ENCODE measurements at places on chromosomes 16 and 17.

DNA sequence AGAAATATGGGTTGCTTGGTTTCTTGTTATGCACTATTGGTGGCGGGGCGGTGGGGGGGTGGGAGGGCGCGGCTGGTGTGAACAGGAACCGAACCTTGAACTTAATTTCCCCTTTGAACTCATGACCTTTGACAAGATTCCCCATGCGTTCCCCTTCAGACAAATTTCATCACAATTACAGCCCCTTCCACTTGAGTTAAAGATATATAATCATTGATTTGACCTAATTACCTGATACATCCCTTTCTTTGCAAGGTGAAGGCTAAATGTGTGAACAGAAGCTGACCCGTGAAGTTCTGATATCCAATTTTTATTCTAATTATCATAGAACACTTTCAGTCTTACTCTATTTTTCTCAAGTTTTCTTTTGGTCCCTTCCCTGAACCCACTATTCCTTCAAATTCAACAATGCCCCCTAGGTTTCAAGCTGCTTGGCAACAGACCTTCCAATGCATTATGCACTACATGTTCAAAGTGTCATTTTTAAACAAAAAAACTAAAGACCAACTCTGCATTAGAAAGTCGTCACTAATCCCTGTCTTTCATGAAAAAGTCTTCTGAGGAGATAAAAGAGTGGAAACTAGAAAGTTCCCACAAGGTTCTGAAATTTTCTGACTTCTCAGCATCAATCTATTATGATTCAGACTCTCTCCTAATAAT, 116.8 kb downstream of the SKAP1 start:
- DNase-seq = no peak

GRCh38 chr17:11363565-11364117, 122.6 kb downstream of the SHISA6 start:
- no peak for DNase-seq

DNA sequence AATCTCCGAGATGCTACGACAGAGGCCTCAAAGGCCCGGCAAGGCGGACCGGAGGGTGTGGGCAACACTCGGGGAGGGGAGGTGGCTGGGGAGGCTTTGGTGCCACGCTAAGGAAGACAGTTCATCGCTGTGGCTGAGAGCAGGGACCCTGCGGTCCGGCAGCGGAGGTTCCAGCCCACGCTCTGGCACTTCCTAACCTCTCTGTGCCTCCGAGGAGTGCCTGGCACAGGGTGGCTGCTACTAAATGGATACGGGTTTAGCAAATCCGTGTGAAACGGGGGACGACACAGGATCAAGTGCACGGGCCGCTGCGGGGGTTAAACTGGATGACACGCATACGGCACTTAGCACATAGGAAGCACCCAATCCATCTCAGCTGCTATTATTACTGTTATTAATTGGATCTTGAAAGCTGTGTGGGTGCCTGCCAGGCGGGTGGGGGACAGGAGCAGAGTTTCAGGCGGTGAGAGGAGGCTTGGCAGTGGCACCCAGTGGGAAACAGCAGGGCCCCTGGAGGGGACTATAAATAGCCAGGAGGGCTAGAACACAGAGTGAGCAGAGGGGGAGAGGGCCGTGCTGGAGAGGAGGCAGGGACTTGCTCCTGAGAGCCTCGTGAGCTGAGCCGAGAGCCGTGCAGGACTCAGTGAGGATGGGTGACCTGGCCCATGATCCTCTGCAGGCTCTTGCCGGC, 45.0 kb downstream of the ABR start:
- no peak for DNase-seq

DNA sequence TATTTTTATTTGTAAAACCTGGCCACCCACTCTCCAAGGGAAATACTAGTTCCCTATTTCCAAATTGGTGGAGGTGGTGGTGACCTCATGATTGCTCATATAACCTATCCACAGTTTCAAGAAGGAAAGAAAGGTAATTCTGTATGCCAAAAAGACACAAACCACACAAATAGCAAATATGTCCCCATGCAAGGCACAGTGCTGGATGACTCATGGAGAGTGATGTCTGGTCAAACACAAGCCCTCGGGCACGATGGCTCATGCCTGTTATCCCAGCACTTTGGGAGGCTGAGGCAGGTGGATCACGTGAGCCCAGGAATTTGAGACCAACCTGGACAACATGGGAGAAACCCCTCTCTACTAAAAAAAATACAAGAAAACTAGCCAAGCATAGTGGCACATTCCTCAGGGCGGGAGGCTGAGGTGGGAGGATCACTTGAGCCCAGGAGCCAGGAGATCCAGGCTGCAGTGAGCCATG, 64.2 kb downstream of the GNA13 start:
- DNase-seq = peak; percentile 83

GRCh38 chr16:57591086-57591869, 37.2 kb upstream of the ADGRG1 start:
- peak; percentile 92 for DNase-seq

- peak; percentile 63 for DNase-seq
Observed at GRCh38 chr17:1490643-1491442, 1.6 kb downstream of the MYO1C start.

DNA sequence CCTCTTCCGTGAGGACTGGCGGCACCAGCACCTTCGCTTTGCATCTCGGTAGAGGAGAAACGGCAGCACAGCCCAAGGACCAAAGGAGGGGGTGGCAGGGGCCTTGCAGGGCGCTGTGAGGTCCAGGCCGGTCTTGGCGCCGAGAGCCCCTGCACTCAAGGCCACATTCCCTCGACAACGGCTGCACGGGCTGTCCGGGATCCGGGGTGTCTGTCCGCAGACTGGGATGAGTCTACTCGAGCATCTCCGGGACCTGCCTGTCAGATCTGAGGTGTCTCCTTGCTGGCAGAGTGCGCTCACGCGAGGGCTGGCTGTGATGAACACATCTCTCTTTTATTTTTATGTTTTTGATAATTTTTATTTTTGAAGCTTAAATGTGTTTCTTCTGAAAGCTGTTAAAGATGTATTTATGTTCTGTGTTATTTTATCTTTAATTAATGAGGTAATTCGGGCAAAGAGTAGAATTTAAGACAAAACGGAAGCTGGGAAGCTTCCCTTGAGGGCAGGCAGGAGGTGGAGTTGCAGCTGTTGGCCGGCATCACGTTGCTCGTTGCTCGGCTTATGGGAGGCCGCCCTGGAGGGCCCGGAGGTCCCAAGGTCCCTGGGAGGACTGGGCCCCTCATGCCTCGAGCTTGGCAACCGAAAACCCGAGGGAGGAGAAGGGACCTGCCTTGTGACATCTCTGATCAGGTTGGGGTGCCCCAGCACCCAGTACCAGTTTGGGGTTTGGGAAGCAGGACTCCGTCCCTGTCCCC, 4.3 kb downstream of the SOX8 start:
- no peak for DNase-seq

DNA sequence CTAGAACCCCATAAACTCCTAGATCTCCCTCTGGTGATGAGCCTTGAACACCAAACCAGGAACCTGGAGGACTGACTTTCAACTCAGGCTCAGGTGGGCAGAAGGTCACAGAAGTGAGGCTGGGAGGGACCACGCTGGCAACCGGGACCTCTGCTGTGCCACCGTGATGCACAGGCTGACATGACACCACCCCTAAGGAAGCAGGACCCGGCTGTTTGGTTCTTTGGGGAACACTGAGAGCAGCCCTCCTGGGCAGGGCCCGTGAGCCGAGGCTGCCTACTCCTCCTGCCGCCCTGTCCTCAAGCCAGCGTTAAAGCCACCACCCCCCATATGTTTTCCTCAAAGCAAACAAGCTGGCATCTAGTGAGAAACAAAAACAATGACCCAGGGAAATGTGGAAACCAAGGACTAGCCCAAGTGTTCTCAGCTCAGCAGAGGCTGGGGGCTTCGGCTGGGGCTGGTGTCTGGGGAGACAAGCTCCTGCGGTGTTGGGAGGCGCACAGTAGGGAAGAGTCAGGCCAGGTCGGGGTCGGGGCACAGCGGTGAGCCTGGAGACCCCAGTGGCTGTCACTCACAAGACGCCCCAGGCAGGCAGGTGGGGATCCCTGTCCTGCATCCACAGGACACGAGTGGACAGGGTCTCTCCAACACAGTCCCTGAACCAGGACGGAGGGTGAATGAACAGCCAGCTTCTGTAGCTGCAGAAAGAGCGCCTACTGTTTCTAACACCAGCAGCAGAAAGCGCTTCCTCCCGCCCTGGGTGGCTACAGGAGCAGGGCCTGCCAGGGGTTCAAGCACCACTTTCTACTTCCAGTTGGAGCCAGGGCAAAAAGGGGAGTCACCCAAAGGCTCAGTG, 1.7 kb downstream of the SMIM5 start:
- DNase-seq = no peak

GRCh38 chr16:59463776-59464175, 729.7 kb upstream of the GOT2 start:
- peak; percentile 1 for DNase-seq

GRCh38 chr16:14300705-14301168, 229.6 kb downstream of the MRTFB start:
- DNase-seq = peak; percentile 76

DNA sequence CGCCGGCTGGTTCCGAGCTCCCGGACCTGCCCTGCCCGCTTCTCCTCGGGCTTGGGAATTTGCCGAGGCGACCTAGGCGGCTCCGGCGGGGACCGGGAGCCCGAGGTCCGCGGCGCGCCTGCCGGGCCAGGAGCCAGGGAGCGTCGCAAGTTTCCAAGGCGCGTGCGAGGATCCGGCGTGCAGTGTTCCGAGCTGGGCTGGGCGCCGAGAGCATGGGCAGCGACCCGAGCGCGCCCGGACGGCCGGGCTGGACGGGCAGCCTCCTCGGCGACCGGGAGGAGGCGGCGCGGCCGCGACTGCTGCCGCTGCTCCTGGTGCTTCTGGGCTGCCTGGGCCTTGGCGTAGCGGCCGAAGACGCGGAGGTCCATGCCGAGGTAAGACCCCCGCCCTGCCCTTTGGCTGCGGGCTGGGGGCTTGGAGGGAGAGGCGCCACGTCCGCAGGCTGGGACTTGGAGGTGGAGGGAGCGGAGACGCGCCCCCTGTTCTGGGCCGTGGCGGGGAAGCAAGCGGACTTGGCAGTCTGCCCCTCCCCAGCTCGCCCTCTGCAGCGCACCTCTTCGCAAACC, 668 bp downstream of the MMP15 start:
- peak; percentile 45 for DNase-seq

GRCh38 chr16:11576427-11577289, 10.1 kb downstream of the LITAF start:
- no peak for DNase-seq

- DNase-seq = no peak
Observed at GRCh38 chr17:74810699-74811485, 34.7 kb upstream of the NAT9 start.

- no peak for DNase-seq
Observed at GRCh38 chr16:57118461-57119084, 26.2 kb downstream of the CPNE2 start.

- no peak for DNase-seq
Observed at GRCh38 chr17:60325730-60326524, 66.0 kb downstream of the USP32 start.

- no peak for DNase-seq
Observed at GRCh38 chr17:48283411-48283810, 146.6 kb downstream of the SKAP1 start.

DNA sequence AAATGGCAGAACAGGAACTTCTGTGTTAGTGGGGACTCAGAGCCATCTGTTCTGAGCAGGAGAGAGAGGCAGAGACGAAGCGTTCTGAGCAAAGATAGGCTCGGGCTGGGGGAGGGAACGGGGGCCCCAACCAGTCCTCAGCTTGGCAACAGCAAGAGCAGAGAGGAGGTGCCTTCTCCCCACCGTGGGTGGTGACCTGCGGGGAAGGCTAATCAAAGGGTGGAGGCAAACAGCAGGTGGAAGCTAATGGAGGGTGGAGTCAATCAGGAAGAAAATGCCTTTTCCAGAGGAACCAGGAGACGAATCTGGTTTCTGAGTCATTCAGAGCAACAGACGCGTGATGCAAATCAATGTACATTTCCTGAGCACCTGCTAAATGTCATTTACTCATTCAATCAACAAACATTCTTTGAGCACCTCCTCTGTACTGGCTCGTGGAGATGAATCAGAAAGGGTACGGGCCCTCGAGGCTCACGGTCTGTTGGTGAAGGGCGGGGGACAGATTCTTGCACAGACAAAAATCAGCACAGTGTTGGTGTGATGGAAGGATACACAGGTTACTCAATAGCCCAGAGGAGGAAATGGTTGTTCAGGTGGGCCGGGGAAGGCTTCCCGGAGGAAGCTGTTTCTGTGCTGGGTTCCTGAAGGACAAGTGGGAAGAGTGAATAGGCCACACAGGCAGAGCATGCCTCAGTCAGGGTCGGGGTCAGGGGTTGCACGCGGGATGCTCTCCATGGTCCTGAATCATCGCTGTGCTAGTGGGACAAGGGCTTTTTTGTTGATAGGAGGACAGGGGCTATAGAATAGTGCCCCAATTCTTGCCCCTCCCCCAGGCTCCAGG, 5.7 kb upstream of the SPNS2 start:
- peak; percentile 55 for DNase-seq

GRCh38 chr16:71927787-71928186, 32.5 kb downstream of the IST1 start:
- DNase-seq = no peak

GRCh38 chr16:79128706-79129105, 471.8 kb downstream of the MAF start:
- no peak for DNase-seq

DNA sequence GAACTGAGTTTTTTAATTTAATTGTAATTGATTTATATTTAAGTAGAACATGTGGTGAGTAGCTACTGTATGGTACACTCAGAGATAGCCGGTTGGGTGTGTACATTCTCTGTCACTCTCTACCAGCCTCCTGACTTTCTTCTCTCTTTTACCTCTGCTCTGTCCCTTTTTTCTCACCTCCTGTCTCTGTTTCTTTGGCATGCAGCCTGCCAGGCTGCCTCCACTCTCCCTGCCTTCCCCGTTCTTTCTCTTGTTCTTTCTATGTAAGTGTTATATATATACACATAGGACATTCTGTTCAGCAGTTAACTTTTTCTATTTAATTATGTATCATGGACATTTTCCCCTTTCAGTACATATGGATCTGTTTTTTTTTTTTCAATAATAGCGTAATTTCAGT, 50.8 kb downstream of the MRTFB start:
- no peak for DNase-seq

GRCh38 chr16:10972108-10972818, 27.9 kb downstream of the CLEC16A start:
- no peak for DNase-seq

- DNase-seq = no peak
Observed at GRCh38 chr17:33381201-33381600, 88.1 kb upstream of the ASIC2 start.
